ENCODE measurements at places on chromosomes 4 and X. TPM values are rescaled to one million over a fixed set of nuclear protein-coding genes. Genes with fewer than 3 reads are reported as not detected.

GRCh38 chrX:19789376-19789775 is 98.0 kb downstream of the SH3KBP1 start:
- no peak for DNase-seq

DNA sequence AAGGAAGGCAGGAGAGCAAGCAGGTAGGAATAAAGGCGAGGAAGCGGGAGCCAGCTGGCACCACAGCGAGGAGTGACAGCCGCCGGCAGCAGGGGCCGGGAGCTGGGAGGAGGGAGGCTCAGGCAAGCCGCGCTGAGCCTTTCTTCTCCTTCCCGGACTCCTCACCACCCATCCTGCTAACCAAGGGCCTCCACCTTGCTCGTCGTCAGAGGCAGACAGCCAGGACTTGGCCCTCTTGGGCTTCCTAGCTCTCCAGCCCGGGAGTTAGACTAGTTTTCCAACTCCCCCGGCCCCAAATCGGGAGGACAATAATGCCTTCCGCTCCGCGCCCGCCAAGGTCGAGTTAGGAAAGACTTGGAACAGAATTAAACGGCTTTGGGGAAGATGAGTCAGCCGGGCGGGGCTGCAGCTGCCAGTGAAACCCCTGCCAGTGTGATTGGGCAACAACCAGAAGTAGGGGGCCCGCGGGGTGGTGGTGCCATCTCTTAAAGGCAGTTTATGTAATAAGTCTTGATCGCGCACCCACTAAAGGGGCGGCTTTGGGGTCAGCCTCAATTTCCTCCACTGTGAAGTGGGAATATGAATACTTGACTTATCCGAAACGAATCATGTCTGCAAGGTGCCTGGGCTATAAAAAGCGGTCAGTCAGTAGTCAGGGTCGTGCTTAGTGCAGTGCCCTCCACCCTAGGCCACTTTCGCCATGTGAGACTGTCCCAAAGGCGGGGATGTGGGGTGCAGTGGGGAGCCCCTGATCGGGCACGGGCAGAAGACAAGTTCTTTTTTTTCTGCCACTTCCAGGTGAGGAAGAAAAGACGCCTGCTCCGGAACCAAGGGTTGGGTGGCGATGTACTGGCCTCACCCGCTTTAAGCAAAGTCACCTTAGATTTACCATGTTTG is 6.7 kb upstream of the HSD17B10 start:
- peak; percentile 43 for DNase-seq

Gene TLL1
- total RNA-seq, result 23.7 TPM

DNA sequence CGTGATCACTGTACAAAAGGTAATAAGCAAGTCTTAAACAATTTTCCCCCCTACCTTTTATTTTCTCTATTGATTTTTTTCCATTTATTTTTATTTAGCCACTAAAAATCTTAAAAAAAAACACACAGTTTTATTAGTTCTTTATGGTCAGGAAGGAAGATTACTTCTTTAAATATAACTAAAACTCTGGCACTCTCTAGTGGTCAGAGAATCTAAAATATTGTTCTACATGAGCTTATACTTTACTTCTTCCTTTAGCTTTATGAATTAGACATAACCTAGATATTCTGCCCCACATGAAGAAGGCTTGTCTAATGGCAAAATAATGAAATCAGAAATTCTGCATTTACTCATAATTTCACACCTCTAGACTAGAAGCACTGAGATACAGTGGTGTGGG is 135.2 kb downstream of the PDE5A start:
- DNase-seq, result peak; percentile 35

- DNase-seq, result no peak
Observed at GRCh38 chrX:123487669-123488068, 245.2 kb downstream of the THOC2 start.

Gene NOX1
- total RNA-seq, result not detected

DNA sequence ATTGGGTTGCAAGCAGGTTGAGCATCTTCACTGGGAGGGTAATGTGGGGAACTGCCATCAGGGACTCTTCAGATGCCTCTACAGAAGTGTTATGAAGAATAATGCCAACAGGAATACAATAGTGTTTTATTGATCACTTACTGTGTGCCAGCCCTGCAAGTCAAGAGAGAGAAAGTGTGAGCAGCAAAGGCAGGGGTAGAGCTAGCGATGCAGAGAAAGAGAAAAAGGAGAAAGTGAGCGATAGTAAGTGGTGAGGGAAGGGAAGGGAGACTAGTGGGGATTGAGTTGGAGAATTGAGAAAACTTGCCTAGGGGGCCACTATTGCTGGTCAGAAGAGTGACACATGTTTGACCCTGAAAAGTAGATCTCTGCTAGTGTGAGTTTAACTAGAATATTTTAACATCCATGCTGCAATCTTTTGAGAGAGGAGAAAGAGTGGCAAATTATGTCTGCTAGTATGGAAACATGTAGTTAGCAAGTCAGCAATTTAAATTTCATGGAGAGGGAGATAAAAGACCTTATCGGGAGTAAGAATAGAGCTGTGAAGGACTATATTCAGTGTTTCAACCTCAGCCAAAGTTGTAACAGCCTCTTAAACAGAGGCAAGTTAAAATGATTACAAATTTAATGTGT is 12.2 kb downstream of the AFF1 start:
- DNase-seq, result no peak

DNA sequence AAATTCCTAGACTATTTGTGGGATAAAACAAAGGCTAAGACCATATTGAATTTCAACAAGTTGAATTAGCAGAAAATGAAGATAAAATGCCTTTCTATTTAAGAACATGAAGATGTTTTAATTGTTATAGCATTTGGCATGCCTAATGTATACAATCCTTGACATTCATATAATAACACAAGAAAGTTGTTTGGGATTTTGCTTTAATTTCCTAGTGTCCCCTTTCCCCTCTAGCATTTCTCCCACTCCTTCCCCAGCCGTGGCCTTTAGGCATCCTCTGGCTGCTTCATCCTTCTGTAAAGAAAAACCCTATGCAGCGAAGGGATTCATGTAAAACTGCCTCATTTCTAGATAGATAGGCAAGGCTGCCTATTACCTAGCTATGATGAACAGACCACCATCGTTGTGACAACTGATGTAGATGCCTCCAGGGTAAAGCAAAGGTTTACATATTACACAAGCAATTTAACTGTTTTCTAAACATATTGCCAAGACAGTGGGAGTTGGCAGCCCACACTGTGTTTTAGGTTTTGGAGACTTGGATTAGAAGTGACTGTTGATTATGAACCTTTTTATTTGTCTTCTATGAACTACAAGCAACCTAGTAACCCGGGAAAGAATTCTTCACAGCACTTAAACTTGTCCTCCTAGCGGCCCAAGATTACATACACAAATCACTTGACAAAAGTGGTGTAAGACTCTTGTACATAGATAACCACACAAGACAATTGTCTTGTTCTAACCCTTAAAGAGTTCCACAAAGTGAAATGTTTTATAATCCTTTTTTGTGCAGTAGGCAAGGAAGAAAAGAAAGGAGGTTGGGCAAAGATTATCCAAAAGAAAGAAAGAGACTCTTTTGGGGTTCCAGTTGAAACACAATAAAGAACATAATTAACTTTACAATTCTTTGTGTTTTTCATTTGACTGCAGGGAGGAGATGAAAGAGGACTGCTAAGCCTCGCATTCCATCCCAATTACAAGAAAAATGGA is 59.9 kb downstream of the HHIP start:
- no peak for DNase-seq

GRCh38 chrX:54423161-54423888 is 16.9 kb upstream of the TSR2 start:
- DNase-seq, result no peak

DNA sequence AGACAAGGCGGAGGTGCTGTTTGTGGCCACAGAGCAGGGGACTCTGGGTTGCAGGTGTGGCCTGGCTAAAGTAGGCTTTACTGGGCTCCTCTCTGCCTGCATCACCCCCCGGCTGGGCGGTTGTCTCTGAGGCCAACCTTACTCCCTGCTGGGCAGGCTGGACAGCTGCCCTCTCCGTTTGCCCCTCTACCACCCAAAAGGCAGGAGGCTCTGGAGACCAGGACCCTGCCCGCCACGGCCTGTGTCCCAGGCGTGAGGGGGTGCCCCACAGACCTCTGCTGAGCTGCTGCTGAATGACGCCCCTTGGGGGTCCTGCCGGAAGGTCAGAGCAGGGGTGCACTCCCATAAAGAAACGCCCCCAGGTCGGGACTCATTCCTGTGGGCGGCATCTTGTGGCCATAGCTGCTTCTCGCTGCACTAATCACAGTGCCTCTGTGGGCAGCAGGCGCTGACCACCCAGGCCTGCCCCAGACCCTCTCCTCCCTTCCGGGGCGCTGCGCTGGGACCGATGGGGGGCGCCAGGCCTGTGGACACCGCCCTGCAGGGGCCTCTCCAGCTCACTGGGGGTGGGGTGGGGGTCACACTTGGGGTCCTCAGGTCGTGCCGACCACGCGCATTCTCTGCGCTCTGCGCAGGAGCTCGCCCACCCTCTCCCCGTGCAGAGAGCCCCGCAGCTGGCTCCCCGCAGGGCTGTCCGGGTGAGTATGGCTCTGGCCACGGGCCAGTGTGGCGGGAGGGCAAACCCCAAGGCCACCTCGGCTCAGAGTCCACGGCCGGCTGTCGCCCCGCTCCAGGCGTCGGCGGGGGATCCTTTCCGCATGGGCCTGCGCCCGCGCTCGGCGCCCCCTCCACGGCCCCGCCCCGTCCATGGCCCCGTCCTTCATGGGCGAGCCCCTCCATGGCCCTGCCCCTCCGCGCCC is 920 bp downstream of the HTT-AS start:
- DNase-seq, result no peak

Gene STAP1
- total RNA-seq, result not detected

DNA sequence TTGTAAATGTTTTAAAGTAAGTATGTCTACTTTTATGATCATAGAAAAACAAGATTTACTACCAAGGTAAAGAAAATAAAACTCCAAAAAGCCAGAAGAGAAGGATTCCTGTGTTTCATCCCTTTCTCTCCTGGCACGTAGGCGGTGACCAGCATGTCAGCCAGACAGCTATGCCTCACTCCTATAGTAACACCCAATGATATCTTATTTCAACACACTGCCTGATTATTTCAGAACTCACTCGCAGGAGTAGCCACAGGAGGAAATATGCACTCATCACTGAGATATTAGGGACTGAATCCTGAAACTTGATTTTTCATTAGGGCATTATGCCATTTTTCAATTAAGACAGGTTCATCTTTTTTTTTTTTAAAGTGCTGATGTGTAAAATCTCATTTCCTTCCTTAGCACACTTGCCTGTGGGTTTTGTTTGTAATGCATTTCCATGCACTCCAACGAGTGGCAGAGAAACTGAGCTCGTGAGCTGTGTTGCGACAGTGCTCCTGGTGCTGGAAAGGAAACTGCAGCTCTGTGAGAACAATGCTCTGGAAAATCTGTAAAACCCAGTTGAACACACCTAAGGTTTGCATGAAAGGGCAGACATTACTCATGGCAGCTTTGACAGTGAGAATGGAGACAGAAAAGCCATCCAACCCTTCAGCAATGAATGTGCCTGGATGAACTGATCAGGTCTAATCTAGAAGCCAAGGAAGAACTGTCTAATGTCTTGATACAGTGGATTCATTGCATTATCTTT is 18.2 kb downstream of the RAI2 start:
- DNase-seq, result no peak

- no peak for DNase-seq
Observed at GRCh38 chrX:91414713-91415112, 19.9 kb upstream of the PABPC5 start.

GRCh38 chr4:24671849-24672248 is 87.5 kb upstream of the DHX15 start:
- no peak for DNase-seq

Gene PPBP
- not detected for total RNA-seq

Gene F9
- total RNA-seq, result not detected

Gene SLC25A53
- total RNA-seq, result 16.1 TPM

GRCh38 chrX:1443496-1444075 is 9.1 kb downstream of the ASMTL start:
- no peak for DNase-seq

DNA sequence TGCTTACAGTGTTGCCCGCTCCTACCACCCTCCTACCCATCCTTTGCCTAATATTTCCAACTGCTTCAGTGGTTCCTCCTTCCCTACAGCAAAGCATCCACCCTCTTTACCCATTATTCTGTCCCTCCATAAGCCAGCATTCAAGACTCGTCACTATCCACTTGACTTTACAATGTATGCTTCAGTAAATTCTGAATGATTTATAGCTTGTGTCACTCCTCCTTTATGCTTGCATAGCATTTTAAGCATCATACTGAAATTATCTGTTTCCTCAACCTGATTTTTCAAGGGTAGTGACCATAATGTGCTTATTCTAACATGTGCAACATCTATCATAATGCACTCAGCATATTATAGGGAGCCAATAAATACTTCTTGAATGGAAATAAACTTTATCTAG is 365.5 kb downstream of the RAB28 start:
- no peak for DNase-seq

- peak; percentile 91 for DNase-seq
Observed at GRCh38 chr4:101806914-101807313, 16.4 kb downstream of the BANK1 start.

Gene GATA1
- total RNA-seq, result not detected

Gene TNIP3
- total RNA-seq, result 0.35 TPM

DNA sequence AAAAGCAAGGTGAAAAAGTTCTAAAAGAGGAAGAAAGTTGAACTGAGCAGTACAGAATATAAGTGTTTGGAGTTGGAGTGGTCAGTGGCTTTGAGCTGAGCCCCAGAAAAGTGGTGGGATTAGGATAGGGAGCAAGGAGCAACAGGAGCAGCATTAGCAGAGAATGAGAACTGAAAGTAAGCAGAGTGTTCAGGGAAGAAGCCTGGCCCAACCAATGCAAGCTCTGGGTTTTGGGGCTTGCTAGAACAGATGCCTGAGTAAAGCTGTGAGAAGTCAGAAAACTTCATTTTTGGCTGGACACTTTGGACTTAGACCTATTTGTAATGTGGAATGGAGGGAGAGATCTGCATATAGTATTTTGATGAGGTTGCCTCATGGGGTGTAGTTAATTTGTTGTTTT is 17.8 kb downstream of the JADE1 start:
- DNase-seq, result no peak

Gene SPATA18
- 20.8 TPM for total RNA-seq

Gene GPR119
- not detected for total RNA-seq

DNA sequence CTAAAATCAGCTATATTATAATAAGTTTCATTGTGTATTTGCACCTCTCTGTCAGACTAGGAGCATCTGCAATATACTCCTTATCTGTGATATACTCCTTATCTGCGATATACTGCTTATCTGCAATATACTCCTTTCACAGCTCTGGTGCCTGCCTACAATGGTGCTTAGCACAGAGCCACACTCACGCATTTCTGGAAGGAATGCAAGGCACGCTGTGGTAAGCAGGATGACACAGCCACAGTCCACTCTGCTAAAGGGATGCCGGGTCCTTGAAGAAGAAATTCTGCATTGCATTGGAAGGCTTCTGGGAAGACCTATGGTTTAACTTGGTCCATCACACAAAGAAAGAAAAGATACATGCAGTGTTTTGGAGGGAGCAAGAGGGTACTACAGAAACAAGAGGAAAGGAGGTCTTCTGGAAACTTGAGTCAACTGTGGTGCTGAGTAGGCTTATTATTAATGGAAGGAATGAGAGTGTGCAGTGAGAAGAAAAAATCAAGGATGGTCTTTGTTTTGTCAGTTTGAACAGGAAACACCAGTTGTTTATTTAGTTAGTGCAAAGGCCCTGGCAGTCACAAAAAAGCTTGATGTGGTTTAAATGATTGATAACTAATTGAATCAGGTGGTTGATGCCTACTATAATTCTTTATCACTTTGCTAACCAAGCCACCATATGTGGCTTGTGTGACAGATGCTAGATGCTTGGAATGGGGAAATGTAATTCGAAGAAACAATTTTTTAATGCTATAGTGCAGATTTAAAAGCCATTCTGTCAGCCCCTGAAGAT is 342.3 kb downstream of the GRXCR1 start:
- no peak for DNase-seq

Data from renal cortical epithelial cell (primary cell).